ENCODE measurements at places on chromosomes 7 and 10.
A peak's percentile ranks its signal among the peaks of the same experiment; 100 is the strongest.

GRCh38 chr10:10605551-10606081, 412.1 kb upstream of the CELF2 start:
- no peak for DNase-seq

- no peak for DNase-seq
These were observed 69.9 kb downstream of the NKX6-2 start for GRCh38 chr10:132715776-132716680.

DNA sequence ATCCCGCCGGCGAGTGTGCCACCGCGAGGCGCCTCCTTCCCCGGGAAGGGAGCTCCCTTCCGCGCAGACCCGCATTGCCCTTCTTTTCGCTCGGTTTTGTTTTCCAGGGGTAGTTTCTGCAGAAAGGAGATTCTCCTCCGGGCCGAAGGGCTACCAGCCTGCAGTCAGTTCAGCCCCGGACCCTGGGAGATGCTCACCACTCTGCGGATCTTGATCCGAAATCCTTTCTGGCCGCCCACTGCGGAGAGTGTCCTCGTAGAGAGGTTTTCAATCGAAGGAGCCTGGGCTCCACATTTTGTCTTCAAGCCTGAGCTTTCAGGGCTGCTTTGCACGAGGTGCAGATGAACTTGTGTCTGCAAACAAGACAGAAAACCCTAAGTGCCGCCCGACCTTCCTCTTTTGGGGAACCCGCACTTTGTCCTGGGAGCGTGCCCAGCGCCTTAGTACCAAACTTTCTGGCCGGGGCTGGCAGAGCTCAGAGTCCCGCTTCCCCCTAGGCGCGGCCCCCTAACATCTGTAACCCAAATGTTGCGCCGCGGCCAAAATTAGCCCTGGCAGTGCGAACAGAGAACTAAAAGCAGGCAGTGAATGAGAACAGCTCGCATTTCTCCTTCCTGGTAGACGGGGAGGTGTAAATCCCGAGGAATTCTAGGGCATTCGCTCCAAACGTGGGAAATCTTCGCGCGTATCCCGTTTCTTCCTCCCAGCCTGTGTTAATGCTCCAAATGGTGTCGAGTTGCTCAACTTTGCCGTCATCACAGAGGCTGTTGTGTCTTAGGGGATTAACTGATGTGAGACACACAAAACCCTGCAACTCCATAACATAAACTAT, 6.7 kb upstream of the EN2 start:
- no peak for DNase-seq

- DNase-seq: peak; percentile 56
These were observed 63.0 kb upstream of the FAM3C start for GRCh38 chr7:121459148-121459547.

- no peak for DNase-seq
These were observed 43.1 kb upstream of the DDC start for GRCh38 chr7:50608196-50608906.

DNA sequence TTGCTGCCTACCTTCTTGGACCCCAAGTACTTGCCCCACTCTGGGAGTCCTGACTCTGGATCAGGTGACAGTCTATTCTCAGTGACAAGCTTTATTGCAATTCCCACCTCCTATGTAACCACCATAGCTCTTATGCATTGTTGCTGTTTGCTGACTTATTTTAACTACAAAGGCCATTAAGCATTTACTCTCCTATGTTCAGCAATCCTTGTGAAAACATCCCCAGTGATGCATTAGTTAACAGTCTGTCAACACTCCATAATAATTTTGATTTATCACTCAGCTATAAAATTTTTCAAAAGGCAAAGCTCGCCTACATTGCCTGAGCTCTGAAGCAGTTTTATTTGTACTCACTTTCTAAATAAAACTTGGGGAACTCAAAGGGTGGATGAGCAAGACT, 871.8 kb upstream of the SORCS1 start:
- no peak for DNase-seq
